ENCODE measurements at places on chromosomes 2 and 18. TPM values are rescaled to one million over a fixed set of nuclear protein-coding genes. Genes with fewer than 3 reads are reported as not detected.

DNA sequence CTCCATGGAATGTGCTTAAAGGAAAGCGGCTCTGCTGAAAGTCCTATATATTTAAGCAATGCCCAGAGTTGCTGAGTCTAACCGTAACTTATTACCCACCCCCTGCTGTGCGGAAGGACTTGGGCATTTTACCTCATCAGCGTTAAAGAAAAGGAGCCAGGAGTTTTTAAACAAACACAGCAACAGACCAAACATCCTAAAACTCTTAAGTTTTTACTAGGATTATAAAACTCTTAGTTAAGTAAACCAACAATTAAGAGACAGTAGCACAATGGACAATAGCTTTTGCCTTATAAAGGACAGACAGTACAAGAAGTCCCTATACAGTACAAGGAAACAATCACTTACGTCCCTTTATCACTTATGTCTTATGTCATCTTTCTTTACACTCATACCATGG lies 90.2 kb downstream of the ZNF521 start:
- H3K4me3 ChIP-seq, result no peak overlapping the region
- DNase-seq, result no peak
- no peak overlapping the region for H3K27ac ChIP-seq

DNA sequence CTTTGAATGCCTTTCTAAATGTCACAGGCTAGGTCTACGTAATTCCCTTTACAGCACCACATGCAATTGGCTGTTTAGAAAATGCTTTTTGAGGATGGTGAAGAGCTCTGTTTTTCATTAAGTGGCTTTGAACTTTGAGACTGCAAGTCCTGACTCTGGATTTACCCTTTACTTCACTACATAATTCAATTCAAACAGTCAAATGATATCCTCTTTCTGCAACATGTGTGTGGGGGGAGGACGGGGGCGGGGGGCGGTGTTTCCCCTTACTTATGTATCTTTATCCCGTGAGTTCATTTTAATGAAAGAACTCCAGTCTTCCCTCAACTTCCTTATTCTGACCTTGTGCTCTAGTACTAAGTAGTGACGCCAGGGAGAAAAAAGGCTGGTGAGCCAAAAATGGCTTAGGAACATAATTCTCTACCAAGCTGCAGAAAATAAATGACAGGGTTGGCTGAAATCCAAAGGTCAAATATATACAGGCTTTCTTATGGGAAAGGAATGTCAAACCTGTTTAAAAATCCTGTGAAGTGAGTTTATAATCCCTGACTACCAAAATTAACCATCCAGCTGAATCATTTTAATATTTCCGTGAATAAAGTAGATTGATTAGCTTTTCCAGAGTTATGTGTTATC lies 119.6 kb downstream of the SLC8A1 start:
- no peak overlapping the region for H3K4me3 ChIP-seq
- no peaks in the 10 kb centered on the region for H3K4me1 ChIP-seq
- H3K27ac ChIP-seq, result no peak overlapping the region
- no peak for DNase-seq

DNA sequence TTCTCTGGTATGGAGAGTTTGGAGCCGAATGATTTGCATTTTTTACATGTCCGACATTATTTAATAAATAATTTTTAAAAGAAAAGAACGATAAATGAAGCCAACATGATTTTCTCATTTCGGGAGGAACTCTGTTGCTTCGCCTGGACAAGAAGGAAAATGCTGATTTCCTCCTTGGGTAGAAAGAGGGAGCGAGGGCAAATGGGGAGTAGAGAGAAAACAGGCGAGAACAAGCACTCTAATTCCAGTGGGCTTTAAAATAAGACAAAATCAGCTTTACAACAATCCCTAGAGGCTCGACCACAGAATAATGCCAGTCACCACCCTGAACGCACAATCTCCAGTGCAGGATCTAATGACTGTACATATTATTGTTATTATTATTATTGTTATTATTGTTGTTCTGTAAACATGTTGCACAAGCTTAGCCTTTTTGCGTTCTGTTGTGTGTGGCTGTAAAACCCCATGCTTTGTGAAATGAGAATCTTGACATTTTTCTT lies 3.7 kb downstream of the DLX1 start:
- no peak overlapping the region for H3K4me3 ChIP-seq
- H3K4me1 ChIP-seq, result peaks cover 19% of the 10 kb centered on the region
- H3K36me3 ChIP-seq, result 0 out of 2 replicates have a peak, but pooled peaks cover 3% of the 10 kb centered on the region
- peaks cover 94% of the 10 kb centered on the region for H3K27me3 ChIP-seq

DNA sequence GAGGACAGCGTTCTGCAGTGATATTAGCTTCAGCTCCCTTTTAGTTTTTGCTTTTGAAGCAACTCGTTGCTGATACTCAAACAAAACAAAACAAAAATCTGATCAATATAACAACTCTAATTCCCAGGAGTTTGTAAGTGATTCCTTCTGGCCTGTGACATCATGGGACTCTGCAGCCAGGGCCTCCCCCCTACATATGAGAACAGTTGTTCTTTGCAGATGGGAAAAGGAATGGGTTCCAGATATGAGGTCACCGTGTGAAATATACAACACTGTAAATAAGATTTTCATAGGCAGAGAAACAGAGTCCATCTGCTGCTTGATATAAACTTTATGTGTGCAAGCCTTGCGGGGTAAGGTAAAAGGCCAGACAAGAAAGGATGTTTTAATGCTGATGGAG lies 56.7 kb downstream of the DIS3L2 start:
- DNase-seq, result no peak
- no peak overlapping the region for H3K4me3 ChIP-seq
- no peaks in the 10 kb centered on the region for H3K4me1 ChIP-seq

The REG3G gene
- total RNA-seq, result not detected

The SNORC gene
- total RNA-seq, result 2.1 TPM
